PC-9 (cell line): ENCODE measurements at places on chromosomes 7 and 10. TPM values are rescaled to one million over a fixed set of nuclear protein-coding genes. Genes with fewer than 3 reads are reported as not detected.
A peak's percentile ranks its signal among the peaks of the same experiment; 100 is the strongest.

DNA sequence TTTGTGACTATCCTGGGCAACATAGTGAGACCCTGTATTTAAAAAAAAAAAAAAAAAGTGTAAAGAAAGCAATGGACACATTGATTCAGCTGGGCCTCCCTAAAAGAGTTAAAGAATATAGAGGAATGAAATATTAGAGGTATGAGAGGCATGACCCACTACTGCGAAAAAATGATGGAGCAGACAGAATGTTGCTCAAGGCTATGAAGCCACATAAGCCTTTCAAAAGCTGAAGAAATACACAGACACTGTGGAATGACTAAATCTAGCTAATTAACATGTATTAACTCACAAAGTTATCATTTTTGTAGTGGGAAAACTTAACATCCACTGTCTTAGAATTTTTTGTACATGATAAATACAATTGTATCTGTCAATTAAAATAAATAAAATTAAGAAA, 107.3 kb downstream of the HGF start:
- no peaks in the 10 kb centered on the region for H3K36me3 ChIP-seq
- no peaks in the 10 kb centered on the region for H3K27me3 ChIP-seq
- no peak for DNase-seq
- H3K4me1 ChIP-seq: no peaks in the 10 kb centered on the region
- H3K27ac ChIP-seq: no peak overlapping the region

DNA sequence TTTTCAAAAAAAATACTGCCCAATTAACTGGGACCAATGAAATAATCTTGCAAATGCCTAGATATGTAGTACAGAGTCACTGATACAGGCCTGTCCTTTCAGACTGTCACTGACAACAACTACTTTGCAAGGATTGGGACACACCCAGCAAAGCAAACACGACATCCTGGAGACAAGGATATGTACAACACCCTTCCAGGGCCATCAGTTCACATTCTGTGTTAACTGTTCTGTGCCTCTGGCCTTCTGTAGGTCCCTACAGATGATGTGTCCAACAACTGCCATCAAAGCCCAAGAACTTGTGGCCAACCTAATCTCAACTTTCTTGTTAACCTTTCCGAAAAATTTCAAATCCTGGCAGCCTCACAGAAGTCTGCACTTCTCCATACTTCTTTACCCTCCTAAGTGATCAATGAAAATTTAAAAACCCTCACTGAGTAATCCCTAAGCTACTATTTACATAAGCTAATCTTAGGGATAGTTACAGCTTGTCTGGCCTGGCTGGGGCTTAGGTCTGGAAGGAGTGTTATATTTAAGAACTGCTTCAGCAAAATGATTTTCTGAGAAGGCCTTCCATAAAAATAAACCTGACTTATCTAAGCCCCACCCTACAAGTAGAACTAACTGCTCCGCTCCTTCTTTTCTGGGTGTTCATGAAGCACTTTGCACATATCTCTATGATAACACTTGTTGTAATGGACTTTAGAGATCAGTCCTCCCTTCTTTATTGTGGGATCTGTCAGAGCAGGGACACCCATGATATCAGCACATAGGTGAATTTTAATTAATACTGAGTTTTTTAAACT, 21.0 kb downstream of the COBL start:
- peaks cover 17% of the 10 kb centered on the region for H3K4me1 ChIP-seq
- H3K36me3 ChIP-seq: no peaks in the 10 kb centered on the region
- DNase-seq: no peak
- no peak overlapping the region for H3K27ac ChIP-seq

DNA sequence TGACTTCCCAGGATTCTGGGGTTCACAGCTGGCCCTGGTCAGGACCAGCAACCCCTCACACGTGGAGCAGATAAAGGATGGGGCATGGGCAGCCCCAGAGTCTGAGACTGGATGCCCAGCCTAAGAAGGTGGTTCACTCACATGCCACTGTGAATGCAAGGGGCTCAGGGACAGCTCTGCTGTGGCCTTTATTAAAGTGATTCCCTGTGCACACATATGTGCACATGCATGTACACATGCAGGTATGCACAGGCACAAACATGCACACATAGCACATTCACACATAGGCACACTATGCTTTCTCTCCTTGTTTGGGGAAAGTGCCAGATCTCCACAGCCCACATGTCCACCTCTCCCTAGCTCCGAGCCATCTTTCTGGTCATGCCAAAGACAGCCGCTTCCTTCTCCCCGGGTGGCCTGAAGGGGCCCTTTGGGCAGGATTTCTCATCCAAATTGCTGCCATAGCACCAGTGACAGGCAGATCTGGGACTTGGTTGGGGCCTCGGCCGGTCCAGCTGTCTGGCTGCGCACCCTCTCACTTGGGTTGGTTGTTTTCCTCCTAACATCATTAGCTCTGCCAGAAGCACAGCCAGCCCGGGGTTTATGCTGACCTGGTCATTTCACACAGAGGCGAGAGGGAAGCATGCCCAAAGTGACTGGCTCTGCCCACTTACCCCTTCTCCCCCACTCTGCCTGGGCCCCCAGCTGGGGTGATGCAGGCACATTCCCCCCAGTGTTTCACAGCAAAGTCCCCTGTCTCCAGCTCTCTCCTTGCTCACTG, 1.4 kb downstream of the GCK start:
- no peaks in the 10 kb centered on the region for H3K27me3 ChIP-seq
- H3K36me3 ChIP-seq: no peaks in the 10 kb centered on the region
- peaks cover 29% of the 10 kb centered on the region for H3K4me1 ChIP-seq
- H3K4me3 ChIP-seq: no peak overlapping the region
- no peak overlapping the region for H3K27ac ChIP-seq
- no peak for DNase-seq

DNA sequence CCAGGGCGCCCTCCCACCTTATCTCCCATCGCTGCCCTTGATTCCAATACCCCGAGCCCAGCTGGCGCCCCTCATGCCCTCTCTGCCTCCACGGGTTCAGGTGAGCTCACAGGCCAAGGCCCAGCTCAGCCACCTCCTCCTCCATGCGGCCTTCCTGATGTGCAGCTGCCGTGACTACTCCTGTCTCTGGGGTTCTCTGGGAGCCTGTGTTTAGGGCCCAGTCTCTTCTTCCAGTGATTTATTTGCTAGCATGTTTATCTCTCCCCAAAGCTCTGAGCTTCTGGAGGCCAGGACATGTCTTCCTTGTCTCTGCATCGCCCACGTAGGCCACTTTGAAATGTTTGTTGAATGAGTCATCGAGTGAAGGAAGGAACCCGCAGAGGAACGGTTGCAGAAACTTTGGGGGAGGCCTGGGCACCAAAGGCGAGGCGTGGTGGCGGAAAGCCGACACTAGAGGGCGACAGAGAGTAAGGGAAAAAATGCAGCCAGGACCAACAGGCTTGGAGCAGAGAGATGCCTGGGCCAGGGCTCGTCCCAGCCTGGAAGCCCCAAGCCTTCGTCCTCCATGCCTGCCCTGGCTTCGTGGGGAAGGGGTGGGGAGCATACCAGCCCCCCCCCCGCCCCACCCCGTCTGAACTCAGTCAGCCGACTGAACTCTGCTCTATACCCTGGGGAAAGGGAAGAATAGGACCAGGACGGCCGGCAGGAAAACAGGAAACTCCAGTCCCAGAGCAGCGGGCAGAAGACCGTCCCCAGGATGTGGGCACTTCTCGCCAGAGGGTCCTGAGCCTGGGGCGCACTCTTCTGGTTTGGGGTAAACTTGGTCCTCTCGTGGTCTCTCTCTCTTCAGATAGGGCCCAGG, 10.9 kb upstream of the HSPB1 start:
- no peaks in the 10 kb centered on the region for H3K27me3 ChIP-seq
- H3K27ac ChIP-seq: peak overlapping the region; percentile 93
- peaks cover 60% of the 10 kb centered on the region for H3K4me1 ChIP-seq
- peak overlapping the region; percentile 57 for H3K4me3 ChIP-seq
- DNase-seq: peak; percentile 100

Gene SFRP4
- total RNA-seq: not detected in 2 replicates
